Activated naive CD4-positive, alpha-beta T cell treated with anti-CD3 and anti-CD28 coated beads for 36 hours (primary cell): ENCODE measurements at places on chromosomes 2 and 18. TPM values are rescaled to one million over a fixed set of nuclear protein-coding genes. Genes with fewer than 3 reads are reported as not detected.
A peak's percentile ranks its signal among the peaks of the same experiment; 100 is the strongest.

The CPLX4 gene
- not detected for total RNA-seq

The GALNT13 gene
- total RNA-seq = not detected

The MTLN gene
- total RNA-seq = 110 TPM

The EGR4 gene
- total RNA-seq = 0.12 TPM

The ZNF407 gene
- total RNA-seq = 9.8 TPM

The SMYD1 gene
- total RNA-seq = not detected

The BOLL gene
- total RNA-seq = not detected

DNA sequence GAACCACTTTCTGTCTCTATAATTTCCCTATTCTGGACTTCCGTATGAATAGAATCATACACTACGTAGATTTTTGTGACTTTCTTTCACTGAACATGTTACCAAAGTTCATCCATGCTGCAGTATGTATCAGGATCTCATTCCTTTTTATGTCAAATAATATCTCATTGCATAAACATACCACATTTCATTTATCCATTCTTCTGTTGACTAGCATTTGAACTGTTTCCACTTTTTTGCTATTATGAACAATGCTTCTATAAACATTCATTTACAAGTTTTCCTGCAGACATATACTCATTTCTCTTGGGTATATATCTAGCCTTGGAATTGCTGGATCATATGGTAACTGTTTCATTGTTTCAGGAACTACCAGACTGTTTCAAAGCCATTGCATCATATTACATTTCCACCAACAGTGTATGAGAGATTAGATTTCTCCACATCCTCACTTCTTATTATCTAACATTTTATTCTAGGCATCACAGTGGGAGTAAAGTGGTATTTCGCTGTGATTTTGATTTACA, 186.2 kb downstream of the DYM start:
- DNase-seq = no peak

DNA sequence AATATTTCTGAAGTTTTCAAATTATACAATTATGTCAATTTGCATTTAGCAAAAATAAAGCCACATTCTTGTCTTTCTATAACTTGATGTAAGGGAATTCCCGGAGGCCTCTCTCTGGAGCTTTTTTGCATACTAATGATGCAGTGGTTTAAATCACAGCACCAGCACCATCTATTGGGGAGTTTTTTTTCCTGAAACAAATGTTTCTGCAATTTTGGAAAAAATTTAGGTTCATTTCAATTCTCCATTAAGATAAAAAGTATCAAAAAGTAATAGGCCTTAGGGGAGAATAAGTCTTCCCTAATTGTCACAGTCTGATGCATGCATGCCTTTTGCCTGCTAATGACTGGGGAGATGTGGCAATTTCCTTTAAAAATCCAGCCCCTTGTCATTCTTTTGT, 13.5 kb downstream of the CBLN2 start:
- DNase-seq = no peak

- DNase-seq = no peak
Measured at GRCh38 chr2:201156036-201156435, 26.9 kb upstream of the CASP10 start.

- DNase-seq = no peak
Measured at GRCh38 chr2:66528974-66529724, 94.2 kb downstream of the MEIS1 start.

DNA sequence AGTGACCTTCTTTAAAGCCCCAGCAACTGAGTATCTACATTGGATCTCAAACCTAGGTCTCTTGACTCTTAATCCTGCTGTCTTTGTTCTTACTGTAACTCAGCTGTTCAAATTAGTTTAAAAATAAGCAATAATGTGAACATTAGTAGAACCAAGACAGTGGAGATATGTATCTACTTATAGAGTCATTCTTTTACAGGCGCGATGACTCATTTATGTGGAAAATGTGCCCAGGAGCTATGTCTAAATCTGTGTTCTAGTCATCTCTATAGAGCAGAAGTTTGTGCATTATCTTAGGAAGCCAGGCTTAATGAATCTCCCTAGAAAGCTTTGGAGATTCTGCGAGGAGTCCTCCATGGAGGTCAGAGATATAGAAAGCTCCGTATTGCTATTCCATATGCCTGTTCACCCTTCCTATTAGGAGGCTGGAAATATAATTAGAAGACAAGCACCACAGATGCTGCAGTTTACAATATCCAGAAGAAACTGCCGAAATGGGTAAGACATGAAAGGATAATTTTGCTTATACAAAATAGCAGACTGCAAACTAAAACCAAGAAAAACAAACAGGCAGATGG, 211.6 kb downstream of the TRIB2 start:
- peak; percentile 40 for DNase-seq

DNA sequence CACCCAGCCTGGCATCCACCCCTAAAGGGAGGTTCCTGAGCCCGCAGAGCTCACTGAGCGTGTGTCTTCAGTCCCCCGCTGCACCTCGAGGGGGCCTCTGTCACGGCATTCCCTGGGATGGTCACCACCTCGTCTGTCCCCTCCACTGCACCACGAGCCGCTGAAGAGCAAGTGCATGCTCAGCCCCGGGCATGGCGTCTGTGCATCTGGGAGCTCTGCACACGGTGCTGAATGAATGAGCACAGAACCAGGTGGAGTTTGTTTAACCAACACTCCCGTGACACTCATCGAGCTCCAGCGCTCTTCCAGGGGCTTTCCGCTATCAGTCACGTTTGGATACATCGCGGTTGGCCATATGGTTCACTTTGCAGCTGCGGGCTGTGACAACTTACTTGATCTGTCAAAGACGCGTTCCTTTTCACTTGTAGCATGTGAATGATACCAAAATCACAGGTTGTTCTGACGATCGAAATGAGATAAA, 9.2 kb downstream of the ALLC start:
- DNase-seq = no peak

DNA sequence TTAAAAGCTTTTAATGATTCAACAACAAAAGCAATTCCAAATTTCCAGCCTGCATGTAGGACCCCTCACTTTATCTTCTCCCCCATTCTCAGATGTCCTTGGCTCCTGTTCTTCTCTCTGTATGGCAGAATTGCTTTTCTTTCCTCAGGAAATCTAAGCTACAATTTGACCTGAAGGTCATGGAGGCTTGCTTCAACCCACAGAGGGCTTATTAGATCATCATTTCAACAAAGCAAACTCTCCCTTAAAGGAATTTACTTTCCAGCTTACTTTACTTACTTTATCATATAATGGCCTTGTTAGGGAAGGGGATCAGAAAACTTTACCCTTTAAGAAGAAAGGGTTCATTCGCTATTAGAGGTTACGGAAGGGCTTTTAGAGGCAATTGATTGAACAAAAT, 211.5 kb downstream of the RAD51AP2 start:
- no peak for DNase-seq

GRCh38 chr18:62258616-62259015, 66.5 kb upstream of the TNFRSF11A start:
- DNase-seq = no peak

DNA sequence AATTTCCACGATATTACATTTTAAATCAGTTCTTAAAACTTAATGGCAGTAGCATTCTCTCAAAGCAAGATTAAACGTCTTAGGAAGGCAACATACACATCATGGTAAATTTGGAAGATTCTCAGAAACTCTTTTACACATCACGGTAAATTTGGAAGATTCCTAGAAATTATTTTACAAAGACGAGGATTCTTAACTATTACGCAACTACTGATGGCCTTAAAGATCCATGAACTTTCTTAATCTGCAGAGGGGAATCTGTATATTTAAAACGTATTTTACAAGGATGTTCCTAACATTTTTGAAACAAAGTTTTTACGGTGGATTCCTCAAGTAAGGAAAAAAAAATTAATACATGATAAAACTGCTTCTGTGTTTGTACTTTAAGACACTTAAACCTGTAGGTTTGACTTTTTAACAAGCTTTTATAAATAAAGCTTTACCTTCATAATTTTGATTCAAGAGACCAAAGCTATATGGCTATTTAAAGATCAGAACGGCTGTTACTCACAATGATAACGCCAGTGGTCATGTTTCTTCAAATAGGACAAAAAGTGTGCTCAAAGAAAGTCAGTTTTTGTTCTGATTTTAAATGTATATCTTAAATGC, 1.7 kb downstream of the ATF2 start:
- no peak for DNase-seq

- peak; percentile 65 for DNase-seq
Measured at GRCh38 chr2:46294176-46294836, 2.9 kb upstream of the EPAS1 start.

- DNase-seq = no peak
Measured at GRCh38 chr2:128346291-128347170, 27.9 kb upstream of the HS6ST1 start.

- no peak for DNase-seq
Measured at GRCh38 chr2:60794271-60794863, 38.3 kb downstream of the PAPOLG start.

- DNase-seq = no peak
Measured at GRCh38 chr18:76351961-76352581, 143.0 kb downstream of the ZNF516 start.

- no peak for DNase-seq
Measured at GRCh38 chr2:225008179-225008856, 34.0 kb downstream of the DOCK10 start.

DNA sequence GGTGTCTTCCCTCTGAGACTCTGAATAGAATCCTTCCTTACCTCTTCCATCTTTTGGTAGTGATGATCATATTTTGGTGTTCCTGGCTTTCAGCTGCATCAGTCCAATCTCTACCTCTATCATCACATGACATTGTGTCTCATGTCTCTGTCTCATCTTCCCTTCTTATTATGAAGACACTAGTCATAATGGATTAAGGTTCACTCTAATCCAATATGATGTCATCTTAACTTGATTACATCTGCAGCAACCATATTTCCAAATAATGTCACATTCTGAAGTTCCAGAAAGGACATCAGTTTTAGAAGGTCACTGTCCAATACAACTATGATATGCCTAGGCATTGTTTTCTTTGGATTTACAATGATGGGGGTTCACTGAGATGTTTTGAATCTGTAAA, 31.5 kb downstream of the CMPK2 start:
- DNase-seq = no peak

GRCh38 chr2:204250692-204251091, 294.6 kb upstream of the PARD3B start:
- DNase-seq = no peak

- no peak for DNase-seq
Measured at GRCh38 chr2:200258081-200258480, 48.4 kb upstream of the SPATS2L start.

- no peak for DNase-seq
Measured at GRCh38 chr18:13500869-13501542, 225.4 kb downstream of the FAM210A start.

GRCh38 chr18:2906704-2907549, 60.1 kb downstream of the EMILIN2 start:
- DNase-seq = peak; percentile 51

DNA sequence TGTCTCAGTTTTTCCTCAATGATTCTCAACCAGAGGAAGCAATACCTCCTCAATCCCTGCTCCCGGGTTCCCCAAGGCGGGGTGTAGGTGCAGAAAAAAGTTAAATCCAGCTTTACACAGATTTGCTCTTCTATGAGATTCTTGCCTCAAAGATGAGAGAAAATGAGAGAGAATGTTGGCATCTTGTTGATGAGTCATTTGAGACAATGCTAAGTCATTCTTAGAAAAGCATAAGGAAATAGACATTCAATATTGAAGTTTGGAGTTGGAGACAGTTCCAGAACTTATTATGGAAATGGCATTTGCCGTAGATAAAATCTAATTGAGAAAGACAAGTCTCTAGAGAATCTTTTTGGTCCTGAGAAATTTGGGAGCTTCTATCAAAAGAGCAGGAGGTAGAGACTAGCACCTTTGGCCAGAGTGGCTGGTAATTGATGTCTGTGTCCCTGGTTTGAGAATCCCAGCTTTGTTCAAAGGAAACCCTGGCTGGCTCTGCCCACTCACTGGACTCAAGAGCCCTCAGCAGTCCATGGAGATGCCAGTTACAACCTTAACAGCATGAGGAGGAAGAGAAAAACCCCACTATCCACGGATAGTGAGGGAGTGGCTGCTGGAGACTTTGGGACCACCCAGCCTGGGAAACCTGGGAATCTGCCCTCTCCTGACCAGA, 181.2 kb downstream of the FAM124B start:
- DNase-seq = no peak
